ENCODE measurements at places on chromosomes 4 and X.
A peak's percentile ranks its signal among the peaks of the same experiment; 100 is the strongest.

- peak; percentile 59 for DNase-seq
Measured at GRCh38 chr4:153450544-153450917, 15.6 kb upstream of the TMEM131L start.

DNA sequence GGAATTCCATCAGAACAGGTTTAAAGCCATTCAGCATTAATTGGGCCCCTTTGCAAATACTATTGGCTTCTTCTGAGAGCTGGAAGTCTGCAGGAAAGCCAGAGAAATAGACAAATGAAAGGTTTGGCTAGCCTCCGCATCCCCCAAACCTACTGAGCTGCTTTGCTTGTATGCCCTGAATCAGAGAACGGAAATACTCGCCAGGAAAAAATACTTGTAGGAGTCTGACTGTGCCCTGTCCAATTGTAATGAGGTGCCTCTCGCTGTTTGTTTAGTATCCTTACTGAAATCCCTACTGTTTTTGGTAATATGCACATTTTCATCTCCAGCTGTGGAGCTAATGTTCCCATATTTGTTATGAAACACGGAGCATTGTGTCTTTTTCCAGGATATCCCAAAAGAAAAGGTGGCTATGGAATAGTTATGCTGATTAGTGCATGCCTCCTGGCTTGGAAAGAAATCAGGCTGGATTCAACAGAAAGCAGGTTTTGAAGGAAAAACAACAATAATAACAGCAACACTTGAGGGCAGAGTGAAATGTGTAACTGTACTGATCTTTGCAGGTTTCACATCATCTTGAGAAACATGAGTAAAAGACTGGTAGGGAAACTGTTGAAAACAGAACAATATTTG is 50.7 kb upstream of the NLGN4X start:
- DNase-seq = no peak

GRCh38 chr4:7048642-7049041 is 5.5 kb downstream of the TADA2B start:
- DNase-seq = no peak

GRCh38 chr4:163755013-163755412 is 260.5 kb downstream of the TMA16 start:
- no peak for DNase-seq

DNA sequence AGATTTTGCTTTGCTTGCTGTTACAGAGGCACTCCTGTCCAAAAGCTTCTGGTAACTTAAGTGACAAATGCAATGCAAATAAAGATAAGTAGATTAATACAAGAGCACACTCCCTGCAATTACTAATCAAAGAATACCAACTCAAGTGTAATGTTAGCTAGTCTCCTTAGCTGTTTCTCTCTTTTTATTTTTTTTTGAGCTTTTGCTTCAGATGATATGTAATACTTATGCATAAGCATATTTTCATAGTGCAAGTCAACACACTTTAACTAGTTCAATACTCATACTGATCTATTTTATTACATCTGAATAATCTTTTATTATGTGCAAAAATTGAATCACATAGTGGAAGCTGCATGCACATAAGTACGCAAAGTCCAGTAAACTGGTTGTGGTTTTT is 2.7 kb downstream of the SLC7A11 start:
- no peak for DNase-seq

- no peak for DNase-seq
Measured at GRCh38 chrX:43878906-43879526, 3.2 kb downstream of the MAOB start.

DNA sequence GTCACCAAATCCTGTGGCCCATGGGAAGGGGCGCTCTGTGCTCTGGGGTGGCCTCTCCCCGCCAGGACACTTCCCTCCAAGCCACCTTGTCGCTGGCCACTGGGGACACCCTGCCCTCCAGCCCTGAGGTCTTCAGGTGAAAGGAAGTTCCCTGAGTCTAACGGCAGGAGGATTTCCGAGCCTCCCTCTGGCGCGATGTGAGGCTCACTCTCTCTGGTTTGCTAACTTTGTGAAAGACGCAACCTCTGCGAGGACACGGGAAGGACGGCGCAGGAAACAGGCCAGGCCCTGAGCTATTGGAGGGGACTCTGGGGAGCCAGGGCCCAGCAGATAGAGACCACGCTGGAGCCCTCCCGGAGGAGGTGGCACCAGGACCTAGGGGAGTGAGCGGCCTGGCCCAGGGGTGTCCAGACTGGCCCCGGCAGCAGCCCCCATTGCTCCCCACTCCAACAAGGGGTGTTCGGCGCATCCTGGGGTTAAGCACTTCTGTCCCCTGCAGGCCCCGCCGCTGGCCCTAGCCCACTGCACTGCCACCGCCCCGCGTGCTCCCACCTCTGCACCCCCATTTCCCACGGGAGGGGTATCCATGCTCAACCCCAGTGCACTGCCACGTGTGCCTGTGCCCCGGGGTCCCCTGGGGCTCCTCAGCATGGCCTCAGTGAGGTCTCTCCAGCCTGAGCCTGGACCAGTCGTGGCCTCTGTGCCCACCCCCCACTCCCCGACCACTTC is 72.2 kb upstream of the MXD4 start:
- no peak for DNase-seq

DNA sequence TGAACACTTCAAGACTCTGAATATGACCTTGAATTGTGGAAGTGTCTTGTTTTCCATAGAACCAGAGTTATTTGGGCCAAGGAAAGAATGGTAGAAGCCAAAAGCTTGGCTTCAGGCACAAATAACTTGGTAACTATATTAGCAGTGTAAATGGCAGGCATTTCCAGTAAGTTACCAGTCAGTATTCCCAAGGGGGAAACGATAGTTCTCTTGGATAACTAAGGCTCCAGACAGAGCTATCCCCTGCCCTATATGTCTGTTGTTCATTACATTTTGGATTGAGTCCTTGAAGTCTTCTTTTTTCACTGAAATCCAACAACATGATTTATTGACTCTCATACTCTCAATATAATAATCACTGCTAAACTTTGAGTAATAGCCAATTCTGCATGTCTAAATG is 364.1 kb downstream of the MAGEB5 start:
- DNase-seq = no peak

DNA sequence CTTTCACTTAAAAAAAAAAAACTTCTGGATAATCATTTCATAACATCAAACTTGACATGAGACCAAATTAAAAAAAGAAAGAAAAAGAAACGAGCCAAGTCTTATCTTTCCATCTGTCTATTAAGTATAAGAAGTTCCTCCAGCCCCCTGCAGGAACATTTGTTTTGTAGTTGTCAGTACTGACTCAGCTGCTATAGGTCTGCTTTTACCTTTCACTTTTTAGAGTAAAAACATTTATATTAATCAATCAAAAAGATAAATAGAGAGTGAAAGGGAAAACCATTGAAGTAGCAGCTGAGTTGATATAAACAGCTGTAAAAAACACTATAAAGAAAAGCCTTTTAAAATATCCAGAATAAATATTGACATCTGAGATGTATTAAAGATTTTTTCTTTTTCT is 46.1 kb downstream of the CCDC158 start:
- DNase-seq = no peak

- no peak for DNase-seq
Measured at GRCh38 chr4:2256156-2256731, 5.7 kb downstream of the MXD4 start.

GRCh38 chr4:120291541-120291940 is 224.9 kb upstream of the MAD2L1 start:
- DNase-seq = no peak

- peak; percentile 52 for DNase-seq
Measured at GRCh38 chr4:102825261-102826091, 1.9 kb downstream of the UBE2D3 start.

DNA sequence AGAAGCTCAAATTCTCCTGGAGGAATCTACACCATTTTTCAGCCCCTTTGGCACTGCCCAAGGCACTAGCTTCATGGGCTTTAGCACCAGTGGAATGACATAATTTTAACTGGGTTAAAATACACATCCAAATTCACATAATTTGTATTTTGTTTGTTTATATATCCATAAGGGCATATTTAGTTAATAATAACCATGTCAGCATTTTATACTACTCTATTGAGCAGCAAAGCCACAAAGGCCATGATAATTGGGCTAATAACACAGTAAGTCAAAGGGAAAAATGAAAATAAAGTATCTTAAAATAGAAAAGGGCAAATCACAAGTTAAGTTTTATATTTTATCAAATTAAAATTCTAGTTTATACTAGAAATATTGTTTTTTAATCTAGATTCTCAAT is 262.7 kb upstream of the TACR3 start:
- DNase-seq = no peak

DNA sequence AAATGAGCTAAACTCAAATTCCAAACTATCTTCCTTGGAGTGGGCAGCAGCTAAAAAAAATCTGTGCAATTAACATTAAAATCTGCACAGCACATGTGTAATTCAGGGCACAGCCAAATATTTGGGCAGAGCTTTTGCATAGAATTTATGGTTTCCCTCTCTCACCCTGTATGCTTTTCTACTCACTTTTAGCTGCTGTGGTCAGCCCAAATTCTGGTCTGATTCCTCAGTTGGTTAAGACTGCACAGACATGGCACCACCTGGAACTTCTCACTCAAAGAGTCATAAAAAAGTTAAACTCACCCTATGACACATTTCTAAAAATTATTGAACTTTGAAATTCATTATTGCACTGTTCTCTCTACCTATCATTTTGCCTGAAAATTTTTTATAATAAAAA is 4.9 kb upstream of the PLK4 start:
- DNase-seq = no peak

- no peak for DNase-seq
Measured at GRCh38 chr4:71009086-71009485, 15.6 kb downstream of the DCK start.

DNA sequence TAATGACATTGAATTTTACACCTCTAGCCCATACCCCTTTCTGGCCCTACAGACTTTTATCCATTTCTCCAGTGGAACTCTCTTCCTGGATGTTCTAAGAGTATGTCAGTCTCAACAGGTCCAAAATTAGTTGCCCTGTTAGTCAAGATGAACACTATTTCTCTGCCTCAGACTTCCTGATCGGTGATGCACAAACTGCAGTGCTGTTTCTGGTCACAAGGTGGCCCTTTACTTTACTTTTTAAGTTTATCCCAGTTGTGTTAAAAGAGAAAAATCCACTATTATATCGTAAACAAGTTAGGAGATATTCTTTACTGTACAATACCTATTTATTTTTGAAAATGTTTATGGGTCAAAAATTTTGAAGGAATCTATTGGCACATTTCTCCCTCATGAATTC is 13.1 kb downstream of the TCEAL7 start:
- DNase-seq = peak; percentile 46

DNA sequence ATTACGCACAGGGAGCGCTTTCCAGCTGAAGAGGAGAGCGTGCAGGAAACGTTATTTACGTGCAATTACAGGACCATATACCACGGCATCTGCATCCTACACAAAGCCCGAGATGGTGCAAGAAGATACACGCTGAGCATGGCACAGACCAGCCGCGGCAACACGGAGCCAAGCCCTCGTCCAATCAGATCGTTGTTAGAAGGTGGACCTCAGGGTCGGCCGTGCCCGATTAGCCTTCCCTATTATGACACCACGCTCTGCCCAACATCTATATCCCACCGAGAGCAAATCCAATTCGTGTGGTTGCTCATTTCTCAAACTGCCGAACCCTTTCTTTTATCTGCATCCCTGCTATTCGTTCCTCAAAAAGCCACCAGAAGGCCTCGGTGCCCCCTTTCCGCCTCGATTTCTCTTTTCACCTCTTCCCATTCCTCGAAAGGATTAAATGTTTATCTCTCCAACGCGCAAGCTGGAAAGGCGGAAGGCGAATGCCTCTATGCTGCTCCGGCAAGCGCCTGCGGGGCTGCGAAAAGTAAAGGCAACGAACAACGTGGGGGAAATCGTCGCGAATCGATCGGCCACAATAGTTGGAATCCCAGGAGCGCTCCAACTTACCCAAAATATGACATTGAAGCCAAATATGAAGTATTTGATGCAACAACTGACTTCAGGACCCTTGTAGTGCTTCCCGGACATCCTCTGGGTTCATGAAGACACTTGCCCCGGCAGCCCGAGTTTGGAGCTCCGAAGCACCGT is 702 bp downstream of the TSPAN5 start:
- DNase-seq = peak; percentile 57

- DNase-seq = no peak
Measured at GRCh38 chrX:118347736-118348135, 1.8 kb downstream of the WDR44 start.

DNA sequence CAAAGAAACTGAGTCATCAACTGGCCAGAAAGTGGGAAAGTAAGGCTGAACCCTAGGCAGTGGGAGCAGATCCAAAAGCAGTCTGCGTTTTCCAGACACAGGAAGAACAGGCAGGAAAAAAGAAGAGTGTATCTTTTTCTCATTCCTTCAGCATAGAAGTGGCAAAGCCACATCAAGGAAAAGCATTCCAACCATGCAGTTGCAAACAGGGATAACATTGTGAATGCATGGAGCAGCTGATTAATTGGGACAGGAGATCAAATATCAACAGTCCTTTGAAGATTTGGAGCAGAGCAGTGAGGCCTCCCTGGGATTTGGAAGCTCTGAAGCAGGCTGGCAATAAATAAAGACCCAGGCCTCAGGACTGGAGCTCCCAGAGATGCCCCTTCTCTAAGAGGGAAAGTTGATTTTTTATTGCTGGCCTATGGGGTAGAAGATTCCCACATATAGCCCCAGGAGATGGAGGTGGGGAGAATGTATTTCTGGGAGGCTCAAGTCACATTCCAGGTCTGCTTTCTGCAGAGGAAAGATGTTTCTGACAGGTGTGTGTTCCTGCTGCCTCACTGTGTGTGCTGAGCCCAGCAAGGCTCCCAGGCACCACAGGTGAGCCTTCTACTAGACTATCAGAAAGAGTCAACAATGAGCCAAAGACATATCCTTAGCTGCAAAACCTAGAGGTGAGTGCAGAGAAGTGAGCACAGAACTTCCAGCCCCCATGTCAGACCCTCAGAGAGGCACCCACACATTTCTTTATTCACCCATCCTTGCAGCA is 222.5 kb downstream of the RAB28 start:
- no peak for DNase-seq

DNA sequence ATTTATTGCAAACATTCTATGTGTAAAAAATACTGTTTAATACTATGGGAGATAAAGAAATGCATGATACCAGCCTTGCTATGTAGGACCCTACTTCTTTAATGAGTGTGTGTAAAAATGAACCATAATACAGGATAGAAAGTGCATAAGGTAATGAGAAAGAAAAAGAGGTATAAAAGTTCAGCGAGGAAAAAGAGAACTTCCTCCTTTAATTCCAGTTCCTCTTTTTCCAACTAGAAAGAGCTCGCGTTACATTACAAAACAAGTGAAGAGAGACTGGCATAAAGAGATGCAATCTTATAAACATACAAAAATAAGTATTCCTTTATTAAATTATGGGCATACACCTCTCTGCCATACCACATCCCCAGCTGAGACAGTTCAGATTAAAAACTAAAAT is 77.4 kb downstream of the ANKRD17 start:
- DNase-seq = no peak

GRCh38 chr4:176198316-176198903 is 3.0 kb upstream of the SPATA4 start:
- DNase-seq = no peak

GRCh38 chr4:3640587-3640962 is 108.4 kb upstream of the LRPAP1 start:
- DNase-seq = no peak

DNA sequence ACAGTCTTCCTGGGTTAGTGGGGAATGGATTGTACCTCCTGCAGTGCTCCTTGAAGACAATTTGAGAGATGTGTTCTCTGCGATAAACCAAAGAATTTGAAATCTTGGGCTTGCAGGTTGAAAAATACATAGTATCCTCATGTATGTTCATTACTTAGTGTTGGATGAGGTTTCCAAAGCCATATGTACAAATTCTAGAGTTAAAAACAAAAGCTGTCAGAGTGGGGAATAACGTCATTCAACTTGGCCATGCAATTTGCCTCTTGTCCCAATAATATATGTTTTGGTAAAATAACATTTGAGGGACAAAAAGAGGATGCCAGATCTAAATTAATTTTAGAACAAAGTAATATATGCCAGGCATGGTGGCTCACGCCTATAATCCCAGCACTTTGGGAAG is 51.3 kb upstream of the CBR4 start:
- no peak for DNase-seq

Data from activated CD8-positive, alpha-beta T cell treated with anti-CD3 and anti-CD28 coated beads, Interleukin-2, amount 10 ng/mL, durations not matched to agents 7 days and 5 days (primary cell).